ENCODE measurements at places on chromosomes 3 and 15. TPM values are rescaled to one million over a fixed set of nuclear protein-coding genes. Genes with fewer than 3 reads are reported as not detected.

The RETNLB gene
- not detected for total RNA-seq

DNA sequence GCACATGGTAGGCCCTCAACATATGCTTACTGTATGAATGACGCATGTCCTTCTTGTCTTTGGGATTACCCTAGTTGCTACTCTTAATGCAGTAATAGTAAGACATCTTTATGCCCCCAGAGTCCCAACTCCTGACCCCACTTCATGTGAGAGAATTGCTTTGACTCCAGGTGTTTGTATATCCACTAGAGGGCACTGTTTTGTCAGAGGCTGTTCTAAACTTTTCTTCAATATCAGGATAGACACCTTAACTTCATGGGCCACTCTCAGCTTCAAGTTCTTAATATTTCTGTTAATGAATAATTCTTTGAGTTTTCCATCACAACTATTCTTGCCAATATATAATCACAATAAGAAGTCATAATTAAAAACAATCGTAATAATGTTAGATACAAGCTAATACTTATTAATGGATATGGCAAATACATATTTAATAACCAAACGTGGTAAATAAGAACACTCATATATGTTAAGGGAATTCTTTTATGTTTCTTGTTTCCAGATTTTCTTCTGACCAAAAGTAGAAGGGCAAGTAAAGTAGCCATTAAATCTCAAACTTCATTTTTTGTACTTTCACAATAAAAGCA, 337.2 kb upstream of the DNAJC19 start:
- DNase-seq = no peak

- no peak for DNase-seq
Measured at GRCh38 chr15:40511472-40512133, 40.8 kb downstream of the CHST14 start.

GRCh38 chr3:30408105-30408557, 198.3 kb upstream of the TGFBR2 start:
- no peak for DNase-seq

GRCh38 chr15:39776068-39776467, 6.6 kb downstream of the FSIP1 start:
- DNase-seq = no peak

- DNase-seq = no peak
Measured at GRCh38 chr3:156233876-156234275, 113.5 kb downstream of the KCNAB1 start.

GRCh38 chr3:195411836-195412235, 31.0 kb downstream of the ACAP2 start:
- DNase-seq = no peak

GRCh38 chr3:17290894-17291293, 406.1 kb downstream of the PLCL2 start:
- DNase-seq = no peak

Measured in urinary bladder (tissue), 4 donors.